Hypothalamus (tissue), 51 donors: ENCODE measurements at places on chromosomes 1 and 21.

- DNase-seq: no peak
These were observed 137.0 kb downstream of the DENND1B start for GRCh38 chr1:197638316-197638715.

DNA sequence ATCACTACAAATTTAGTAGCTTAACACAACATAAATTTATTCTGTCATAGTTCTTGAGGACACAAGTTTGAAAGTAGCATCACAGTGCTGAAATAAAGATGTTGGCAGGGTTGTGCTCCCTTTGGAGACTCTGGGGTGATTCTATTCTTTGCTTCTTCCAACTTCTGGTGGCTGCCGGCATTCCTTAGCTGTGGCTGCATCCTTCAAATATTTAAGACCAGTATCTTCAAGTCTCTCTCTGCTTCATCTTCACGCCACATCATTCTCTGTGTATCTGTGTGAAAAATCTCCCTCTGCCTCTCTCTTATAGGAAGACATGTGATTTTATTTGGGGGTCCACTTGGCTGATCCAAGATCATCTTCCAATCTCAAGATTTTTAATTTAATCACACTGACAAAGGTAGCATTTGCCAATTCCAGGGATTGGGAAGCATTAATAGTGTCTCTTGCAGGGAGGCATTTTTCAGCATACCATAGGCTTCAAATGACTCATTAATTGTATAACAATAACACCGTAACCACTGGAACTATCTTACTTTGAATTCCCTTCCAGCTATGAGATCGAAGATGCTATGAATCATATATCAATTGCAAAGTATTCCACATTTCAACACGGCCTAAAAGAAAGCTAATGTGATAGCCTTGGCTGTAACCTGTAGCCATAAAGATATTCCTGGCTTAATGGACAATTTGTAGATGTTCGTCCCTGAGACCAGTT is 74.6 kb downstream of the DPT start:
- no peak for DNase-seq

DNA sequence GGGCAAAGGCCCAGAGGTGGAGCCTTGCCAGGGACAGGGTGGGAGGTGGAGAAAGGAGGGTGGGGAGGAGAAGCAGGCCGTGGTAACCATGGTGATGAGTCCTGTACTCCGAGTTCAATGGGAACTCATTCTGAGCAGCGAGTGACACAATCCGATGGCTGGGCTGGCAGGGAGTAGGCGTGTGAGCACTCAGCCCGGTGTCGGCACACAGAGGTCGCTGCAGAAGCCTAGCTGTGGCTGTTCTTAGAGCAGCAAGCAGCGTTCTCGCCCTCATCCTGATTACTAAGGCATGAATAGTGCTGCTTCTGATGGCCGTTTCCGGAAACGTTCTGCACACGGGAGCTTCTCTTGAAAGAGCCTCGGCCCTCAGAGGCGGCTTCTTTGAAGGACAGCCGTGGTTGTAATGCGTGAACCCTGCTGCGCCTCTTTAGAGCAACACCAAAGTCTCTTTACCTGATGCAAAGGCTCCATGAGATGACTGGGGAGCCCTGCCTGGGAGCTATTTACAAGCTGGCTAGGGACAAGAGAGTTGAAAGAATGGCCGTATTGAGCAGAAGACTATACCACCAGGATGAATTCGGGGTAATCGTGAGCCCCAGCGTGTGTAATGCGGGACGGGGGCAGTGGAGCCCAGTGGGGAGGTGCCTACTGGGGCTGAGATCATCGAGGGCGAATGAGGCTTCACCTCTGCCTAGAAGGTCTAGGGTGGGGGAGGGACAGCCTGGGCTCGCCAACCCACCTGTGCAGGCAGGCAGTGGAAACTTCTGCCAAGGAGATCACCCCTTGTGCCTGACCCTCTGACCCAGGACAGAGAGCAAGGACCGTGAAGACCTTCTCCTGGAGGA is 72.8 kb upstream of the PAX7 start:
- DNase-seq: no peak

DNA sequence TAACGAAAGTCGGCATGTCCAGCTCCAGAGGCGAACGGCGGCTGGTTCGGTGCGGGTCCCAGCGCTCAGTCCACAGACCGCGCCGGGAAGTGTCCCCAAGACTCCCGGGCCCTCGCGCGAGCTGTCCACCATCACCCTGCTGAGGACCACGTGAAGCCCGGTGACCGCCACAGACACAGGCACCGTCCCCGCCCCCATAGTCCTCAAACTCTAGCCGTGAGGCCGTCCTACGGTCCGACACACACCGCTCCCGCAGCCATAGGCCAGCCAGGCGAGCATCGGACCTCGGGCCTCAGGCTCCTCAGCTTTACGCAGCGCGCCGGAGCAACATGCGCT is 535 bp downstream of the SETD4 start:
- DNase-seq: peak; percentile 61

DNA sequence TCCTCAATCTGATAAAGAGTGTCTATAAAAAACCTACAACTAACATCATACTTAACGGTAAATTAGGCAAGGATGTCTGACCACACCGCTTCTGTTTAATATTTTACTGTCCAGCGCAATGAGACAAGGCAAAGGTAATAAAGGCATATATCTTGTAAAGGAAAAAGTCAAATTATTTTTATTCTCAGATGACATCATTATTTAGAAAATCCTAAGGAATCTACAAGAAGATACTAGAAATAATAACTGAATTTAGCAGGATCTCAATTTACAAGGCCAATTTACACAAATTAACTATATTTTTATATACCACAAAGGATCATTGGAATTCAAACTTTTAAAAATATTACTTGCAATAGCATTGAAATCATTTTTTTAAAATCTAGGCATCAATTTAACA is 29.4 kb downstream of the GJA4 start:
- no peak for DNase-seq

DNA sequence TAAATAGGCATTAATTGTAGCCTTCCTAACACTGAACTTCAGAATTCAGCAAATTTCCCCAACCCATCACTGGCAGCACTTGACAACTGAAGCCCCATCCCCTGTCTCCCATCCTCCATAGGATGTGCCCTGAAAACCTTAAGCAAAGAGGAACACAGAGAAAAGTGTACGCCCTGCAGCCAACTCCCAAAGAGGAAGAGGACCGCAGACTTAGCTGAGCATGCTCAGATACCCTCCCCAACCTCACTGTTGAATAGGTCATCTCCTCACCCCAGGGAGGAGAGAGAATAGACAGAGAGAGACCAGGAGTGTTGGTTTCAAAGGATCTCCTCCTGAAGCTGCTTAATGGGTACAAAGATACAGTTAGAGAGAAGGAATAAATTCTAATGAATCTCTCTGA is 50.5 kb downstream of the CD2 start:
- no peak for DNase-seq

GRCh38 chr1:78143152-78143551 is 97.4 kb downstream of the GIPC2 start:
- DNase-seq: no peak

GRCh38 chr1:230392920-230393521 is 33.1 kb downstream of the PGBD5 start:
- no peak for DNase-seq

- no peak for DNase-seq
These were observed 133.2 kb downstream of the LRIG2 start for GRCh38 chr1:113205980-113206766.

DNA sequence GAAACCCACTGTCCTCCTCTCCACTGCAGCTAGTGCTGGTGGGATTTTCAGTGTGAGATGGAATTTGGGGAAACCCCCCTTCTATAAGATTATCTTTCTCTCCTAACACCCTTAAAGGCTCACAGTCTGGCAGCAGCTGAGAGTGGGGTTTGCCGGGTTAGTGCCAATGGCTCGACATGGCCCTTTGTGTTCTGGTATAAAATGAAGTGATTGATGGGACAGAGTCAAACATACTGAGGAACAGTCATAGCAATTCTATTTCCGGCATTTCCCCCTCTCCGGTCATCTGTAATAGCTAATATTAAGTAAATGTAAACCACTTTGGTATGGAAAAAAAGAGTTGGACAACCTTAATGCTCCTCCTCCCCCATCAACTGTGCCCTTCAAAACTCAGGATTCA is 37.6 kb downstream of the TFF3 start:
- no peak for DNase-seq

- no peak for DNase-seq
These were observed 6.1 kb downstream of the AK2 start for GRCh38 chr1:33030575-33030974.

DNA sequence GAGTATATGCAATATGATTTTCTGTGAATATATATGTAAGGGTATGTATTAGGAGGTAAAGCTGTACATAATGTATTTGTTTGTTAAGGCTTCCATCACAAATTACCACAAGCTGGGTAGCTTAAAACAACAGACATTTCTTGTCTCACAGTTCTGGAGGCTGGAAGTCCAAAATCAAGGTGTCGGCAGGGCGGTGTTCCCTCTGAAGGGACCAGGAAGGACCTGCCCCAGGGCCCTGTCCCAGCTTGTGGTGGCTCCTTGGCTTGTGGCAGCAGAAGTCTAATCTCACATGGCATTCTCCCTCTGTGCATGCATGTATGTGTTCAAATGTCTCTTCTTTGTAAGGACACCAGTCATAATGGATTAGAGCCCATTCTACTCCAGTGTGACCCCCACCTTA is 17.1 kb downstream of the TRIM67 start:
- no peak for DNase-seq

DNA sequence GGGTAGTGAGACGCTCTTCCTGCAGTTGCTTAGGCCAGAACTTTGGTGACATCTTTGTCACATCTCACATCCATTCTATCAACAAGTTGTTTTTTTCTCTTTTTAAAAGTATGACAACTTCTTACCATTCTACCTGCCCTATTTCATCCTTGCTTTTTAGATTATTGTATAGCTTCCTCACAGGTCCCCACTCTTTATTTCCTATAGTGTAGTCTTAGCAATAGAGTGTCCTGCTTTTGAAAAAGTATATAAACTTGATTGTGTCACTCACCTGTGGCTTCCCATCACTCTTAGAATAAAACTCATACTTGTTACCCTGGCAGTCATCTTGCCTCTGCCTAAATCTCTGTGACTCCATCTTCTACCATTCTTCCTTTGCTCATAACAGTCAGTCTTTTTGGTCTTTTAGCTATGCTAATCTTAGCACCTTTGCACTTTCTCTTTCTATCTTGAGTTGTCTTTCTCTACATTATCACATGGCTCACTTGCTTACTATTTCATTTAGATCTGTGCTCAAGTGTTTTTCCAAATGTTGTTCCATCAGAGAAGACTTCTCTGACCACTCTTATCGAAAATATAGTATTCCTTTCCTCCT is 9.5 kb downstream of the CDC73 start:
- DNase-seq: no peak

DNA sequence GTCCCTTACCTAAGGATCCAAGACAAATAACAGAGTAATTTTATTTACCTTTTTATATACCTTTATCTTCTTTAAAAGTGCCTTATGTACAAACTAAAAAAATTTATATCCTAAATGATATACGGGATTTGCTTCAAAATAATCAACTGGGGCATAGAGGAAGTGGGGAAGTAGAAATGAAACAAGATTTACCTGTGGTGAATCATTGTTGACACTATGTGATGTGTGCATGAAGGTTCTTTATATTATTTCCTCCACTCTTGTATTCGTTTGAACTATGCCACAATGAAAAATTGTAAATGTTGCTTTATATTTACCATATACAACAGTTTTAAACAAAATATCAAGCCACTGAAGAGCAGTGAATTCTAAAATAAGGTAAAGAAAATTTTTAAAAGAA is 13.0 kb downstream of the RGS7 start:
- no peak for DNase-seq

DNA sequence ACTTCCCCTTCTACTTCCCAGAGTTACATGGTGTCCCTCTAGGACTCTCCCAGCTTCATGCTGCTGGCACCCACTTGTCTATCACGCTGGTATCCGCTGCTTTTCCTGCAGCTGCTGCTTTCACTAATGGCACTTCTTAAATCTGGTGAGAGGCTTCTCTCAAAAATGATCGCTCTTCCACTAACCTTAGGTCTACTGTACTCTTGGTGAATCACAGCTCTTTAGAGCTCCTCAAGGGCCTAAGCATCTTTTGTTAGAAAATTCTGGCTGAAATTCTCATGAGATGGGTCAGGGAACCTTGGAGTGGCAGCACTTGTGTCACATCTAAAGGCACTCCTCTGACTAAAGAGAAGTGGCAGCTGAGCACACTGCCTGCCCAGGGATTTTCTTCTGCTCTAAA is 32.1 kb downstream of the ZMYND12 start:
- DNase-seq: no peak
